CD4-positive, alpha-beta T cell (primary cell): ENCODE measurements at places on chromosomes 1 and 21. TPM values are rescaled to one million over a fixed set of nuclear protein-coding genes. Genes with fewer than 3 reads are reported as not detected.

Gene AUNIP
- not detected for total RNA-seq

Gene GBP7
- not detected for total RNA-seq

Gene SPATA1
- total RNA-seq = 0.11 TPM

Gene UTS2
- not detected for total RNA-seq

Gene IL6R
- total RNA-seq = 31.7 TPM

Gene EPHB2
- not detected for total RNA-seq

Gene OR2T29
- not detected for total RNA-seq

Gene TFF1
- not detected for total RNA-seq

Gene GBP5
- 51.4 TPM for total RNA-seq

Gene FMO4
- total RNA-seq = 0.70 TPM

Gene TSTD1
- 40.3 TPM for total RNA-seq

Gene OBSCN
- total RNA-seq = 82.2 TPM
